ENCODE measurements at places on chromosomes 12 and 14. TPM values are rescaled to one million over a fixed set of nuclear protein-coding genes. Genes with fewer than 3 reads are reported as not detected.

The TAMALIN gene
- 0.84 TPM for total RNA-seq

The GYS2 gene
- not detected for total RNA-seq

The GEMIN2 gene
- total RNA-seq = 20.5 TPM

The KRT2 gene
- total RNA-seq = not detected

The SINHCAF gene
- 44.3 TPM for total RNA-seq

The LTBP2 gene
- total RNA-seq = 7.6 TPM

The ACVRL1 gene
- total RNA-seq = 0.20 TPM

The ZNF839 gene
- total RNA-seq = 6.1 TPM

The GLI1 gene
- total RNA-seq = 5.6 TPM

The FGF6 gene
- total RNA-seq = not detected

The CCDC38 gene
- total RNA-seq = 0.07 TPM

The RFX4 gene
- total RNA-seq = not detected

The RTL1 gene
- total RNA-seq = 0.23 TPM

The PPP1CC gene
- total RNA-seq = 141 TPM

The SLC7A7 gene
- 20.6 TPM for total RNA-seq

The PFKM gene
- 28.9 TPM for total RNA-seq

The CYP27B1 gene
- 2.0 TPM for total RNA-seq

The ACSM4 gene
- not detected for total RNA-seq

The PIANP gene
- total RNA-seq = 0.84 TPM

The PAH gene
- total RNA-seq = 0.14 TPM

The ADAM21 gene
- total RNA-seq = not detected

The IGF1 gene
- not detected for total RNA-seq

The RTN1 gene
- total RNA-seq = not detected

The PZP gene
- total RNA-seq = not detected

The FOXG1 gene
- total RNA-seq = 0.20 TPM

The RPGRIP1 gene
- 0.10 TPM for total RNA-seq

The ERG28 gene
- total RNA-seq = 12.2 TPM

The DCN gene
- total RNA-seq = 0.22 TPM

The DYRK2 gene
- 11.7 TPM for total RNA-seq
